ENCODE measurements at places on chromosomes 5 and 9.
A peak's percentile ranks its signal among the peaks of the same experiment; 100 is the strongest.

DNA sequence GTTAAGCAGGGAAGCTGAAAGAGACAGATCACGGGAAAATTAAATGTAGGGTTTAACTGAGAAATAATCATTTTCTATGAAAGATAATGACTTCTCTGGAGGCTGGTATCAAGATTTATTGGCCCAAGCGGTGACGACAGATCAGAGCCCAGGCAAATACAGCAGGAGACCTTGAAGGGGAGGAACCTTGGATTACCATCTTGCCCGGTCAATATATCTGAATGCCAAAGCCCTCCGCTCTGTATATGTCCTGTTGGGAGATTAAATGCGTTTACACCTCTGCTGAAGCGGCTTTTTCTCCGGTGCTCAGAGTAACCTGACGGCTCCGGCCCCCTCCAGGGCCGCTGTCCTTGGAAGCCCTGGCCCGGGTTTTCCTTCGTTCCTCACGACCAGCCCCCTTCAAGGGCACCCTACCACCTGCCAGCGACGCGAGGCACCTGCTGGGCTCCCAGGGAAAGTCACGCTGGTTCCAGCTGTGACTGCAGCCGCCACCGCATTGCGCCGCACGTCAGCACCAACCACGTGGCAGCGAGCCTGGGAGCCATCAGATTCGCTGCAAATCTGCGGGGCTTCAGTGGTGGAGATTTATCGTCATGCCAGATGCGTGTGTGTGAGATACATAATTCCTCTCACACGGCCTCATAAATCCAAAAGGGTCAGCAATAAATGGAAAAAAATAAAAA lies 4.4 kb upstream of the QSOX2 start:
- no peak for DNase-seq

- DNase-seq: no peak
Observed at GRCh38 chr5:117945258-117945657, 1043.1 kb downstream of the DTWD2 start.

- no peak for DNase-seq
Observed at GRCh38 chr5:36897616-36898015, 21.0 kb downstream of the NIPBL start.

DNA sequence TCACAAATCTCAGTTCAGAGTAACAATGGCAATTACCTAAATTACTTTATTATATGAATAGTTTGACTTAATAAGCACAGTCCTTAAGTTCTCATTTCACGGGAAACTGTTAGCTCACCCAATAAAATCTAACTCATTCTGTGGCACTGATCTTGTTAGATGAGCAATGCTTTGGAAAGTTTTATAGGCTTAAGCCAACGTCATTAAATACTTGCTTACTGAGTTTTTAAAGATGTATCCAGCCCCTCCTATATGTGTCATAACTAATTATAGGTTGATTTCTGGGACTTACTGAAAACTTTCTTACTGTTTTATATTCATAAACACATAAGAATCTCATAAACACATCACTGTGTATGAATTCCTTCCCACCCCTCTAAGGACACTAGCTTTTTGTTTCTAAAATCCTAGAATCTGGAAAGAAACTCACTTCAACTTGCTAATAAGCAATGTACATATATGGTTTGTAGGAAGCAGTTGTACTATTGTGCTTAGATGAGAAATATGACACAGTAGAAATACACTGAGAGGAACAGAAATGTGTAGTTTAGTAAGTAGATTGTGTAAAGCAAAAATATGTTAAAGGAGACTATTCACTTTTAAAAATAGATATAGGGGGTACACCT lies 14.1 kb upstream of the MARCOL start:
- DNase-seq: no peak

DNA sequence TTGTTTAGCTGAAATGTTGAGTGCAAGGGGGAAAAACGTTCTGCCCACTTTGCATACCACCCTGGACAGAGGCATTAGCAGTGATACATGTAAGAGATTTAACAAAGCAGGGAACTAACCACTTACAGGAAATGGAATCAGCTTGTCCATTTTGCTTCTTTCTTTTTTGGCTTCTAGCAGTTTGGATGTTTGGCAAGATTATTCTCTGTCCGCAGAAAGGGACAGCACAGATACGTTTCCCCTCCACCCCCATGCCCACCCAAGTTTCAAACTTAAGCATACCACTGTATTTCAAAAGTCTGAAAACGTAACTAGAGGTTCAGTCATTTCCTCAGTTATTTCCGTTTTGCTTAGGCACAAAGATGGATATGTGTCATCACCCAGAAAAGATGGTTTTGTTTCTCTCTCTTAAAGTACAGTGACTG lies 118.4 kb downstream of the GDNF start:
- peak; percentile 14 for DNase-seq

GRCh38 chr9:113464286-113464660 lies 746 bp downstream of the RGS3 start:
- no peak for DNase-seq

DNA sequence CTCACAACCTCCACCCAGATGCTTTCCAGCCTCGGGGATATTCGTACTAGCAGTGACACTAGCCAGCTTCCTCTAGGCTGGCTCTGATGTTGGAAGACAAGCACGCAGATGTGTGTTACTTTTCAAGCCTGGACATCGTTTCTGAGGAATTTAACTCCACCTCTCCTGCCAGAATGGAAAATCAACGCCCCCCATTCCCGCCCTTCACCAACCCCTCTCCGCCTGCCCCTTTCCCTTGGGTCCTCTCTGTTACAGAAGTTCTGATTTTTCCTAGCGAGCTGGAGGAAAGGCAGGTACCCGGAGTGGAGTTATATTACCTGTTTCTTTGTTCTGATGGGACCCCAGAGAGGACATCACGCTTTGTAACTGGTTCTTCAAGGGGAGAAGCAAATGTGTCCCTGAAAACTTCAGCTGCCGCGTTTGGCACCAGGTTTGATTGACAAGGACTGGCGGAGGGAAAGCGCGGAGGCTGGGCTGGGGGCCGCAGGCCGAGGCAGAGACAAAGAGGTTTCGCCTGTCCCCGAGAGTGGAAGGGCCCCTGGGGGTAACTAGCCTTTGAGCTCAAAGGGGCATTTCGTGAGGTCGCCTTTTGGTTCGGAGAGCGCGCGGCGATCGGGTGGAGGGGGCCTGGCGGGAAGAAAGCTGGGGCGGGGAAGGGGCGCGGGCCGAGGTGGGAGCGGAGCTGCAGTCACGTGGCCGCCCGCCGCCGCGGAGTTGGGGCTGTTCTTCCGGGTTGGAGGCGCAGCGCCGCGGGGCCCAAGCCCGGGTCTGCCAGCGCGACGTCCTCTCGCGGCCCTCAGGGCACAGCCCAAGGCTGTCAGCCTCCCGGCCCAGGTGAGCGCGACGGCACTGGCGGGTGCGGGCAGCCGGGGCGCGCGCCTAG lies at the start of gene NNT:
TSS of gene NNT (plus strand) at position 720 of the 883 bp plus-strand sequence. CDS start 6,016 bp downstream, outside the sequence.
- DNase-seq: peak; percentile 53

All from Jurkat, Clone E6-1 (cell line).